ENCODE measurements at places on chromosomes 4 and X. TPM values are rescaled to one million over a fixed set of nuclear protein-coding genes. Genes with fewer than 3 reads are reported as not detected.

DNA sequence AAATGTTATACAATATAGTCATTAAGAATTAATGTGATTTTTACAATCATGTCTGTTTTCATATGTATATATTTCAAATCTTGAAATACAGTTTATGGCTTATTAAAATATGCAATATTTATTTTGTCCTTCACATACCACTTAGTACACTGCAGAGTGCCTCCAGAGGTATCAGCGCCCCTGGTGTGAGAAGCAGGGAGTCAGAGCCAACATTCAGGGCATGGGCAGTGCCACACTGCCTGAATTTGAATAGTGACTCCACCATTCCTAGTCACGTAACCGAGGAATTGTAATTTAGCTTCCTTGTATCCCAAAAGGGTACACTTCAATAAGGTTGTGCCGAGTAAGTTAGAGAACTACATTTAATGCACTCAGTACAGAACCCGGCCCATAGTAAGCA, 4.3 kb upstream of the C4orf54 start:
- no peak for DNase-seq

- DNase-seq: no peak
Measured at GRCh38 chr4:112514647-112515197, 1.3 kb downstream of the NEUROG2 start.

GRCh38 chr4:95288552-95288951, 260.2 kb downstream of the UNC5C start:
- no peak for DNase-seq

DNA sequence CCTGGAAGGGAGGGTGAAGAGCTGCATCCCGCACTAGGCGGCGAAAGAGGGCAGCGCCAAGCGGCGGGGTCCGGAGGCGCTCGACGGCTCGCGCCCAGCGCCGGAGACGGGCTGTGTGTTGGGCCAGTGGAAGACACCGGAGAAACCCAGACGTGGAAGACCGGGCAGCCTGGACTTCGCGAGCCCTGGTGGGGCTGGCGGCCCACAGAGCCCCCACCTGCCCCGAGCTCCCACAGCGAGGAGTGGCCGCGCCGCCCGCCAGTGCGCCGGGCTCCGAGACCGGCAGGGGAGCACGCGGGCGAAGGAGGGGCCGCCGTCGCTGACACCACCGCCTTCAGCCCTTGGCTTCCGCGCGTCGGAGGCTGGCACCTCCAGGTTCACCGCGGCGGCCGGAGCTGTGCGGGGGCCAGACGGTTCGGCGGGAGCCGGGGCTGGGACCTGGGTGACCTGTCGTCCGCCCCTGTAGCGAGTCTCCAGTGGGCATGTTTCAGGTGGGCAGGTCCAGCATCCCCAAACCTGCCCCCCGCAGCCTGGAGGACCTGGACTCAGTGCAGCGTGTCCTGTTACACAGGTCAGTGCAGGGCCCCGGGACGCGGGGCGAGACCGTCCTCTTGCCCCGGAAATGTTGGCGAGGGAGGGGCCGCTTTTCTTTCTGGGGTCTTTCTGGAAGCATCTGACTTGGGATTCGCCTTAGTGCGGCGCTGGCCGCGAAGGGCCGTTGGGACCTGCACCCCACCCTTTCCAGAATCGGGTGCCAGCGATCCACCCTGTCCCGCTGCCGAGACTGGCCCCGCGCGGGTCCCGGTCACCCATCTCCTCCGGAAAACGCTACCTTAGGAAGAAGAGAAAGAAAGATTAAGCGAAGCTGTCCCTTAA, 9.6 kb upstream of the INTU start:
- no peak for DNase-seq

DNA sequence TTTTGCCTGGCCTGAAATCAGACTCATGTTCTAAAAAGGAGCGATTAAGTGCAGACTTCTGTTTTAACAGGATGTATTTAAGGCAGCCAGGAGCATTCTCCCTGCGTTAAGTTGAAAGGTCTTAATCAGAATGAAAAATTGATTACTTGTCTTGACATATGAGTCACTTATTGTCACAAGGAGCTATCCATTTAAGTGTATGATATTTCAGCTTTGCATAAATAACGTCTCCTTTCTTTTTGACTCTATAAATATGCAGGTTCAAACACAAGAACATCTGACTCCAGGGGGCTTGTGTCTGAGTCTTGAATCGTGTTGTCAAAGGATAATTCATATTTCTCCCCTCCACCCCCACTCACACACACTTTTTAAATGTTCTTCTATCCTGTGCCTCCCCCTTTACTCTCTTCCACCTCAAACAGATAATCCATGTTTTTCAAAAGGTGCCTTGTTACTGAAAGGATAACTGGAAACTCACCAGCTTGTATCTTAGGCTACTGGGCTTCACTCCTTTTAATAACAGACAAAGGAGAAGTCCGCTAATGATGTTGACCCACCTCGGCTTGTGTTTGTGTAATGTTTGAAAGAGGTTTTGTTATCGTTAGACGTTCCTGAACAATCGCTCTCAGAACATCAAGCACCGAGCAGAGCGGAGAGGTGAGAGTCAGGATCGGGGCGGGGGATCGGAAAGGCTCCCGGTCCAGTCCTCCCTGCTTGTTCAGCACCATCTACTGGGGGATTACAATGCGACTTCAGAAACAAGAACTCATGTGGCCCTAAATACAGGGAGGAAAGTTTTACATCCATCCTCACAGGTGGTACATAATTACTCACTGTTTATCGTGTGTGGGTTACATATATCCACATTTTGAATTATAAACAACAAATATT, 107.5 kb upstream of the RPL34 start:
- no peak for DNase-seq

The ASB9 gene
- 4.7 TPM for total RNA-seq

The CFI gene
- total RNA-seq: 426 TPM

- no peak for DNase-seq
Measured at GRCh38 chrX:43474321-43474720, 181.8 kb upstream of the MAOA start.

GRCh38 chr4:6549890-6550620, 24.9 kb upstream of the MAN2B2 start:
- no peak for DNase-seq

GRCh38 chrX:85963736-85964135, 83.6 kb downstream of the CHM start:
- no peak for DNase-seq

DNA sequence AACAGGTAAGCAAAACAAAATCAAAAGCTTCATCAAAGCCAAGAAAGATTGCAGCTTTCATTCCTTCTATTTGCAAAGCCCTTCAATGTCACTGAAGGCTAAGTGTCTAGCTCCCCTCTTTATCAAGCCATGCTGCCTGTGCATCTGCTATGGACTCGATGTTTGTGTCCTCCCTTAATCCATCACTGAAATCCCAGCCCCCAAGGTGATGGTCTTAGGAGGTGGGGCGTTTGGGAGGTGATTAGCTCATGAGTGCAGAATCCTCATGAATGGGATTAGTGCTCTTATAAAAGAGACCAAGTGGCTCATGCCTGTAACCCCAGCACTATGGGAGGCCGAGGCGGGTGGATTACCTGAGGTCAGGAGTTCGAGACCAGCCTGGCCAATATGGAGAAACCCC, 6.9 kb upstream of the TRIM2 start:
- no peak for DNase-seq

The TCEAL6 gene
- total RNA-seq: not detected

DNA sequence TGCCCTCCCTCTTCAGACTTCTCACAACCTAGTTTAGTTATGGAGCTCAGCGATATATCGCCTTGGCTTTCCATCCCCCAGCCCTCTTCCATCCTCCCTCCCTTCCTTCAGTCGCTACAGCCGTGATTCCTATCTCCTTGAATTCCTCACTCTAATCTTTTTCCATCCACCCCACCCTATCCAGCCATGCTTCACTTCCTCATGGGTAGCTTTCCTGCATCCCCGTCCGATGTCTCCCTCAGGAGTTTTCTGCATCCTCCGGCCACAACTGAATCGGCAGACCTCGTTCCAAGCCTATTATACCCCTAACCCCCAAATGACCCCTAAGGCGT, 456 bp downstream of the SNX12 start:
- no peak for DNase-seq

The USP26 gene
- not detected for total RNA-seq

The CSAG2 gene
- total RNA-seq: not detected

The YY2 gene
- total RNA-seq: 0.53 TPM

DNA sequence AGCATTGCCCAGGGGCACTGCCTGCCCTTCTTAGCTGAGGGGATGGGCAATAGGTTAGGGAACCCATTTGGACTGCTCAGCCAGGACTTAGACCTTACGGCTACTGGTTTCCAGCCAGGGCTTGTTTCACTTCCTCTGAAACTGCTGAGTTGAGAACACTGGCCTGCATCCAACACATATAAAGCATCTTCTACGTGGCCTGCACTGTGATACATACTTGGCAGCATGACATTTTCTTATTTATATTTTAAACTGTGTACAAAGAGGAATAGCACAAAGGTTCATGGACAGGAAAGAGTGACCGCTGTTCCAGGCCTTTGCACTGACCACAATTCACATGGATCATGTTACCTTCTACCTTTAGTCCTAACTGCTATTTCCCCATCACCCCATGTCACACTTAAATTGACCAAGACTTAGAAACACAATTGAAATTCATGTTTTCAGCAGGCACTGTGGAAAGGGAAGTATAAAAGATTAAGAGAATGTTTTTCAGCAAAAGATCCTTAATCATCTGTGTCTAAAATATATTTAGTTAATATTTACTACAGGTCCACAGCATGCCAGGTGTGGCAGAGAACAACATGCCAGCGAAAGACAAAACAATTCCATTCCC, 43.7 kb downstream of the NLGN4X start:
- DNase-seq: peak; percentile 59

DNA sequence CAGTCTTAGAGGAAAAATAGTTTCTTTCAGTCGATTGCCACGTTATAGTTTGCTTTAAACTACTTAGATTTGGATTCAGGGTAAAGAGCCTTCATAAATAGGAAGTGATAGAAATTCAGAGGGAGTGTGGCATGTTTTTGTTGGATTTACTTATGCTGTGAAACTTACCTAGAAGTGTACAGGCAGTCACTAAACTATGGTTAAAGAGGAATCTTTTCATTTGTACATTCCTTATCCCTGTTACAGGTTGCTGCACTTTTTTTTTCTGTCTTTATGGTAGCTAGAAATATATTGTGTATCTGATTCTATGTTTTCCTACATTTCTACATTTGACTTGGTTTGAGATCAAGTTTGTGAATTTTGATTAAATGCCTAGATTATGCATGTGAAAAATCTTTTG, 19.1 kb downstream of the WWC2 start:
- DNase-seq: no peak

The ETDB gene
- not detected for total RNA-seq

DNA sequence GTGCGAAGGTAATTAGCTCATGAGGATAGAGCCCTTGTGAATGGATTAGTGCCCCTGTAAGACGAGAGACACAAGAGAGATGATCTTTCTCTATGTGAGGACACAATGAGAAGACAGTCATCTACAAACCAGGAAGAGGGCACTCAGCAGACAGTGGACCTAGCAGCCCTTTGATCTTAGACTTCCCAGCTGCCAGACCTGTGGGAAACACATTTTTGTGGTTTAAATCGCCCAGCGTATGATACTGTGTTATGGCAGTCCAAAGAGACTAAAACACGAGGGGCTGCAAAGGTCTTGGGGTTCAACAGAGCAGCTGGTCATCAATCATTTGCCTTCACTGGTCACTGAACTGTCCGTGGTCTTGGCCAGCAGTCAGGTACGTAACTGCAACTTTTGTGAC, 9.2 kb upstream of the SYNPO2 start:
- no peak for DNase-seq

- DNase-seq: no peak
Measured at GRCh38 chr4:77358315-77358928, 201.4 kb downstream of the CCNG2 start.

DNA sequence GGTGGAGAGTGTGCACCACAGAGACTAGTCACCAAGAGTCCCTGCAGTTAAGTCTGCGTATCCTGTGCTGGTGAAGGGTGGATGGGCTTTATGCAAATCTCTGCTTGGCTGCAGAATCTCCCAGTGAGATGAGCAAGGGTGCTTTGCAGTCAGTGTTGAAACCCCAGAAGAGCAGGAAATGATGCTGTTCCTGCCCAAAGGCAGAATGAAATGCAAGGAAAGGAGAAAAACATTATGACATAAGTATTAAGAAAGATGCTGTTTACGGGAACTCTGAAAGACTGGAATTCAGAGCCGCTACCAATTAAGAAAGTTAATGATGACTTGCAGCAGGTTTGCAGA, 25.4 kb upstream of the ACSL1 start:
- DNase-seq: no peak

- no peak for DNase-seq
Measured at GRCh38 chr4:106369456-106370060, 980 bp upstream of the GIMD1 start.

The INTS6L gene
- total RNA-seq: 0.98 TPM

DNA sequence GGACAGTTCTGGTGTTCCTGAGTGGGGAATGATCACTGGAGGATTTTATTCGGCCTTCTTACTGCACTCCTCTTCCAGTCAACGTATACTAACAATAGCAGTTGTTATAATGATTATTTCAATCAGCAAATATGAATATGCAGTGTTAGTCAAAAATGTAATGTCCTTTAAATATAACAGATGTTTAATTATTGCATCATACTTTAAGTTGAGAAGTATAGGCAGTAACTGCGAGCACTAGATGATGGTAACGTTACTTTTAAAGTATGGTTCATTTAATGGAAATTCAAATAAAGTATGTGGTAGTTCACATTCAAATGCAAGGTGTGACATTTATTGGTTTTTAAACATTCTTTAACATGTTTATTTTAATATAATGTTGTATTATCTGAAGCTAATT, 5.5 kb upstream of the BLTP1 start:
- no peak for DNase-seq

DNA sequence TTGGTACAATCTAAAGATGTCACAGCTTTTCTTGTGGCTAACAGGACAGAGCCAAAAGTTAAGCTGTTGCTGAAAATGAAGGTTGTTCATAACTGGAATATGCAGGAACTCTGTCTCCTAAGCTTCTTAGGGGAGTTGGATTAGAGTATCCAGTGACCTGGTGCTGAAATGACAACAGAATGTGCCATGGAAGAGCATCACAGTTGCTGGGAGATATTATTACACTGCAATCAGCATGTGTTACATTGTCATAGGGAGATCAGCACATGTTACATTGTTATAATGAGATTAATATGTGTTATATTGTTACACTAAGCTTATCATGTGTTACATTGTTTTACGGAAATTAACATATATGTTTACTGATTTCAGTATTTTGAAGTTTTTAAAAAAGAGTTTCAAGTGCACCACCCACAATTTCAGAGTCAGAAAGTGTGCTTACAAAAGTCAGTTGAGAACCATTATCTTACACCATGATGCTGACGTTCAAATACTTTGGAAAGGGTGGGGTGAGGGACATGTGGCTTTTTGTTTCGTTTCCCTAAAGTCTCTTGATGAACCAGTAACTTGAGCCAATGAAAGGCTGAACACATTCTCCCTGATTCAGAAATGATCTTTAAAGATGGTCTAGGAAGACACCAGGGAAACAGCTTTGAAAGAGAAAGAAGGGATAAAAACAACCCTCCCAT, 113.4 kb downstream of the DRD5 start:
- DNase-seq: no peak

All from left lobe of liver (tissue), 2 donors.